CD4-positive, alpha-beta T cell treated with Interleukin-17A for 1 hour (primary cell): ENCODE measurements at places on chromosomes 13 and 19.

DNA sequence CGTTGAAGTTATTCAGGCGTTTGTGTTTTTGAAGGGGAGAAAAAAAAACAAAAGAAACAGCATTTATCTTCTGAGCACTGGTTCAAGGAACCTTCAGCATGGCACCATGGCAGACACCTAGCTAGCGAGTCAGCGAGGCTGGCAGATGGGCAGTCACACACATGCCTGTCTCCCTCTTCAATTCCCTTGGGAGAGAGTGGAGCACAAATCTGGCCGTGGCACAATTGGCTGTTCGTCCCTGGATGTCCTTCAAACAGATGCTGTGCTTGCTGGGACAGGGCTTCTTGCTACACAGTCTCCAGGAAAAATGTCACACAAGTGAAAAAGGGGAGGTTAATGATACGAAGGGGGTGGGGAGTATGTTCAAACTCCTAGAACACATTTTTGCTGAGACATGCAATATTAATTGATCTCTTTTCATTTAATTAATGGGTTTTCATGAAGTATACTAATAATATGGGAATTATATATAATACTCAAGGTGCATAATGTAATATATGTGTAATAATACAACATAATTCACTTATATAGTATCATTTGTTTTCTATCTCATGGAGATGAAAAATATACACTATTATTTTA lies 1674.5 kb upstream of the SLC10A2 start:
- no peak for DNase-seq

GRCh38 chr19:5789886-5790558 lies 941 bp downstream of the DUS3L start:
- DNase-seq, result no peak

- DNase-seq, result no peak
Observed at GRCh38 chr13:60959427-60959826, 456.2 kb downstream of the PCDH20 start.

GRCh38 chr13:42076309-42076713 lies 27.9 kb downstream of the DGKH start:
- DNase-seq, result no peak

DNA sequence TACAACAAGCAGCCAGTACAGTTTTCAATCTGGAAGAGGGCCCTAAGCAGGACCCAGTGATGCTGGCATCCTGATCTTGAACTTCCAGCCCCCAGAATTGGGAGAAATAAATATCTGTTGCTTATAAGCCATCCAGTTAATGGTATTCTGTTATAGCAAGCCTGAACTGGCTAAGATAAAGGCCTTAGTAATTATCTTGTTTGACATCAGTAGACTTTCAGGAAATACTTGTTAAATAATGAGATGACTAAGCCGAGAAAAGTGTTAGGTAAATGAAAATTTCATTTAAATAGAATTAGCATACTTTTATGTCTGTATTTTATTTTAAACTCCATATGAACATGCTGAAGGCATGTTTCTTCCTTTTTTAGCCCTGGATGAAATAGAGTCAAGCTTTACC lies 188.2 kb downstream of the OLFM4 start:
- DNase-seq, result no peak

DNA sequence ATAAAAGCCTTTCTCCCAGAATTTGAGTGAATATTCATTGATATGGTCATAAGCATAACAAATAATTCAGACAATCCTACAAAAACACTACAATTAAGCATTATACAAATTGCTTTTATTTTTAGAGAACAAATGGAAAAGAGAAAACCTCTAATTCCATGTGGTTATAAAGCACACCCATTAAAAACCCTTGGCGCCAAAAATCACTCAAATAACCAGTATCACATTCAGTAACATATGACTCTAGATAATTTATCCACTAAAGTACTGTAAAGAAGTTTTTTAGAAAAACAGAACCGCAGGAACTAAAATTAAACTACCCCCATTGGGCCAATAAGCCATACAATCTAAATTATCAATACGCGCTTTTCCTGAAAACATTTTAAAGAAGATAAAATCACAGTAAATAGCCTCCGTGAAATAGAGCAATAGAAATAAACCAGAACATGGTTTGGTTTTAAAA lies 569 bp downstream of the LCP1 start:
- no peak for DNase-seq

- DNase-seq, result no peak
Observed at GRCh38 chr19:9000933-9001332, 9.3 kb downstream of the MUC16 start.

DNA sequence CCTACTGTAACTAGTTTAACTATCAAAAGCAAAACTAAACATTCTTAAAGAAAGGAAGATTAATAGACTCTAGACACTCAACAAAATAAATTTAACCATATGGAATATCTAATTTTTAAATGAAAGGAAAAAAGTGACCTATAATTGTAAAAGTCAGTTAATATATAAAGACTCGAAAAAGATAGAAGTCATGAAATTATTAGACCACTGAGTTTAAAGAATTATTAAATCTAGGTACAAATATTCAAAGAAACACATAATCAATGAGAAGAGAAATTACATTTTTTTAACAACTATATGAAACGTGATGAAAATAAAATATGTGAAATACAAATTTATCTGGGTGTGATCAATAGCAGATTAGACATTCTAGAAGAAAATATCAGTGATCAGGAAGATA lies 706.8 kb upstream of the PCDH20 start:
- DNase-seq, result no peak

DNA sequence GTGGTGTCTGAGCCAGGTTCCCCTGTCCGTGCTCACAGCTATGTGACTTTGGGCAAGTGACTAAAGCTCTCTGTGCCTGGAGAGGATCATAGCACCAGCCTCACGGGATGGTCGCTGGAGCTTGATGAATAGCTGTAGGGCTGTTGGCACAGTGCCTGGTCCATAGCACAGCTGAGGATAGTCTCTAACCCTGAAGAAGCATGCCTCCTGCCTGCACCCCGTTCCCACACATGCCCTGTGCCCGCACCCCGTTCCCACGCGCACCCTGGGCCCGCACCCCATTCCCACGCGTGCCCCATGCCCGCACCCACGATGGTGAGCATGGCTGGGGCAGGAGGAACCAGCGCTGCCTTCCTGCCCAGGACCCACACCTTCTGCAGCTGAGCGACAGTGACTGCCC lies 63.7 kb upstream of the F7 start:
- DNase-seq, result no peak
